ENCODE measurements at places on chromosomes 2 and 18.

GRCh38 chr2:27885234-27885633 is 5.0 kb downstream of the RBKS start:
- DNase-seq: no peak

GRCh38 chr2:21382701-21383520 is 259.1 kb downstream of the TDRD15 start:
- DNase-seq: no peak

GRCh38 chr2:200336980-200337615 is 30.6 kb downstream of the SPATS2L start:
- DNase-seq: no peak

GRCh38 chr2:74528600-74529356 is 728 bp downstream of the AUP1 start:
- DNase-seq: no peak

- no peak for DNase-seq
Observed at GRCh38 chr2:174051741-174052583, 86.8 kb upstream of the SP3 start.

- no peak for DNase-seq
Observed at GRCh38 chr2:169363560-169364150, 1.3 kb upstream of the LRP2 start.

DNA sequence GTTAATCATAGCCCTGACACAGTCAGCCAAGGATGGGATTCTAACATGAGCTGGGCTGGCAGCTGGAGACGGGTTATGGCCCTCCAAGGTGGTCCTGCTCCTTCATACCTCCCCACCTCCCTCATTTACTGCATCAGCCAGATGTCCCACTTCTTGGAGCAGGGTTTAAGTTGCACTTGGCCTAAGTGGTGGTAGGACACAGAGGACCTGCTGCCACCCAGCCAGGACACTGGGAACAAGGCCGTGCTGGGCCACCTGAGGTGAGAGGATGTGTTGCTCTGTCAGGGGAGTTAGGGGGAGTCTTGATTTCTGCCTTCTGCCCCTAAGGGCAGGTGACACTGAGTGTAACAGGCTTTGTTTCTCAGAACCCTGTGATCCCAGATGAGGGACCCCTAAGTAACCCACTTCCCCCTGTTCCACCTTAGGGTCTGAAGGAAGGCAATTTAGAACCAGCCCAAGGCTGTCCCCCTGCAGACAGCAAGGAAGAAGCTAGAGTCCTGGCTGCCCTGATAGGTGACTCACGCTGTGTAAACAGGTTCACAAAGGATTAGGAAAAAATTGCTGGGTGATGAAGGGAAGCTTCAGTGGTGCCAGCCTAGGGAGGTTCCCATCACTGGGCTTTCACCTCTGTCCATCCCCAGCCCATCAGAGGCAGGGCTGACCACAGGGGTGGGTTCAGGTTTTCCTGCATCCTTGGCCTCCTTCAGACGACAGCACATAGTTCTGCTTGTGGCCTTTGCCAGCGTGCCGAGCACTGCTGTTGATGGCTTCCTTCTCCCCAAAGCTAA is 114.3 kb upstream of the MCFD2 start:
- no peak for DNase-seq

- no peak for DNase-seq
Observed at GRCh38 chr2:122180972-122181371, 425.5 kb downstream of the TSN start.

- no peak for DNase-seq
Observed at GRCh38 chr2:190891372-190891771, 10.8 kb downstream of the GLS start.

GRCh38 chr2:53941749-53942148 is 29.0 kb downstream of the PSME4 start:
- DNase-seq: no peak

DNA sequence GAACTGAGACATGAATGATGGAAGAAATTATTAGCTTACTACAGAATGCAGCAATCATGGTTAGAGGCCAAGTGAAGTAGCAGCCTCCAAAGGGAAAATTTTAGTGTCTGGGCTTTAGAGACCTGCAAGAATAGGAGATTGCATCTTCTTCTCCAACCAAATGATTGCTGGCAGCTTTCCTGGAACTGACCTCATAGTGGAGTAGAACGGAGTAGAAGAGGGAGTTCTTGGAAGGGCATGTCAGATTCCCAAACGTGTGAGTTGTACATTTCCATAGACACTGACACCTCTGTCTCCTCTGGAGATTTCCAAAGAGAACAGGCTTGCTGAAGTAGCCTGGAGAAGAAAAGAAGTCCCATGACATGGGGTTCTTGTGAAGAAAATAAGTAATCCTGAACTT is 169.8 kb upstream of the ERBB4 start:
- no peak for DNase-seq

DNA sequence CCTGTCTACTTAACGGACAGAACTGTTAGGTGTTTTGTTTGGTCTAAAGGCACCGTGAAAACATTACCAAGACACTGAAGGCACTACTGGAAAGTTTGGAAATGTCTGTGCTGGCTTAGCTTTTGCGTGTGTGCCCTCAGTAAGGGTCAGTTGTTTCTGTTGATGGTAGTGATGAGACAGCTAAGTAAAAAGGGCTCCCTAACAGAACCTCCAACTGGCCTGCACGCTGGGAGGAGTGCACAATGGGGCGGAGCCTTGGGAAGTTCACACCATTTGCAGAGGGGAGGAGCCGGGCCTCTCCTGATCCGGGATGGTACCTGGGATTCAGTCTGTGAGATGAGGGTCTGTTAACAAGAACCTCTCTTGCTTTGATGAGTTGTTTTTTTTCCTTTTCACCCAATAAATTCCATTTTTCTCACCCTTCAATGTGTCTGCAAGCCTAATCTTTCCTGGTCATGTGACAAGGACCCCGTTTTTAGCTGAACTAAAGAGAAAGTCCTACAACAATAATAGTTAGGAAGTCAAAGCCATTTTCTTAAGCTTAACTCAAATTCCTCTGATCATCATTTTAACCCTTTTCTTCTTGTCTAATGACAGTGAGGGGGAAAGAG is 368.7 kb downstream of the PARD3B start:
- DNase-seq: no peak

DNA sequence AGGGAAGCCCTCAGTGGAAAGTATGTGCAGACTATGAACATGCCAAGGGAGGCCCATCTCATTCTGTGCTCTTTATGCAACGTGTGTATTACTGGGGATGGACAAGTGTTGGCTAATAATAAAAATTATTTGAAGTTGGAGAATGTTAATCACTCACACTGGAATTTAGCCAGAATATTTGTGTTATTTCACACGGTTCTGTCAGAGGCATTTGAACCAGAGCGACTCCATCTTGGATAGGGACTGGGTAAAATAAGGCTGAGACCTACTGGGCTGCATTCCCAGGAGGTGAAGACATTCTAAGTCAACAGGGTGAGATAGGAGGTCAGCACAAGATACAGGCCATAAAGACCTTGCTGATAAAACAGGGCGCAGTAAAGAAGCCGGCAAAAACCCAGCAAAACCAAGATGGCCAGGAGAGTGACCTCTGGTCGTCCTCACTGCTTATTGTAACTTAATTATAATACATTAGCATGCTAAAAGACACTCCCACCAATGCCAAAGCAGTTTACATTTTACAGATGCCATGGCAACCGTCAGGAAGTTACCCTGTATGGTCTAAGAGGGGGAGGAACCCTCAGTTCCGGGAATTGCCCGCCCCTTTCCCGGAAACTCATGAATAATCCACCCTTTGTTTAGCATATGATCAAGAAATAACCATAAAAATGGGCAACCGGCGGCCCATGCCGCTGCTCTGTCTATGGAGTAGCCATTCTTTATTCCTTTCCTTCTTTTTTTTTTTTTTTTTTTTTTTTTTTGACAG is 2.6 kb upstream of the FZD5 start:
- DNase-seq: no peak

GRCh38 chr2:233009661-233010060 is 3.4 kb downstream of the NGEF start:
- no peak for DNase-seq

- DNase-seq: no peak
Observed at GRCh38 chr2:27724905-27725701, 46.4 kb upstream of the MRPL33 start.

DNA sequence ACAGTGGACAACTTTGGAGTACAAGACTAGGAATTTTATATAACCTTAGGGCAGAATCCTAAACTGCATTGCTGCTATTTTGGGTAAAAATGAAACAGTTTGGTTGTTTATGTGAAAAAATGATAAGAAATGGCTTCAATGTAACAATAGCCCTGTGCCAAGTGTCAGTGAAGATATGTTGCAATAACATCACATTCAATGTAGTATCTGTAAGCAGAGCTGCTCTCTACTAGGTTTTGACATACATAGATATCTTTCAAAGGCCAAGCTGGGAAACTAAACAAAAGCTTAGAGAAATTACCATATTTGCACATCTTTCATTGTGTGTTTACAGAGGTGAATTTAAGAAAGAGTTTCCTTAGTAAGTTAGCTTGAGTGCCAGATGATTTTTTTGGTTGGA is 135.0 kb upstream of the DOK6 start:
- DNase-seq: no peak

GRCh38 chr18:543447-544078 is 36.6 kb upstream of the CETN1 start:
- no peak for DNase-seq

DNA sequence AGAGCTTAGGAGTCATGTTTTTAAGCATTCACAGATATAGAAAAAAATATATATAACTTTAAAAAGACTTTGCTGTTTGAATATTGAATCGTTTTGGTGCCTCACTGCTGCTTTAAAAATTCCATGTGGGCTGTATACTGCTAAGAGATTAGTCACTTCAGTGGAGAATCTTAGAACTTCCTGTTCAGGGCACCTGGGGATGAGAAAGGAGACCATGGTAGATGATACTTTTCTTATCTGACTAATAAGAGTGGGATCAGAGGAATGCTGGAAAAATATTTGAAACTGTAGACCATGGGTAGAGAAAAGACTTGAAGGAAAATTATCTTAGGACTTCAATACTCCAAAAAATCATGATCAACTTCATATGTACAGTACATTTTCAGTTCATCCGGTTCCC is 442.2 kb upstream of the SETBP1 start:
- DNase-seq: no peak

DNA sequence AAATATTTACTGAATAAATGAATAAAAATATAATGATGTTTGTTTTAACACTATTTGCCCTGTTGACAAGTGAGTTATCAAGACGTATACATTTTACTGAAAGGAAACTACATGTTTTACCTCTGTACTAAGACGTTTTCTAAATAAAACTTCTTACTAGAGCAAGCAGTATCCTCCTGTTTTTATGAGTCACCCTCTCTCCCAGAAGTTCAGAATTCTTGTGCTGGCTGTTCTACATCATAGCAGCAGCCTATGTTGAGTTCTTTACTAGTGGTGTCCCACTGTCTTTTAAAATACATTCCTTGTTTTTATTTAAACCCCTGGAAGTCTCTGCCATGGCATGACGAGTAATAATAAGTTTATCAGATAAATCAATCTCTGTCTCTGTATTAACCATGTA is 297.4 kb downstream of the CALCRL start:
- DNase-seq: no peak

DNA sequence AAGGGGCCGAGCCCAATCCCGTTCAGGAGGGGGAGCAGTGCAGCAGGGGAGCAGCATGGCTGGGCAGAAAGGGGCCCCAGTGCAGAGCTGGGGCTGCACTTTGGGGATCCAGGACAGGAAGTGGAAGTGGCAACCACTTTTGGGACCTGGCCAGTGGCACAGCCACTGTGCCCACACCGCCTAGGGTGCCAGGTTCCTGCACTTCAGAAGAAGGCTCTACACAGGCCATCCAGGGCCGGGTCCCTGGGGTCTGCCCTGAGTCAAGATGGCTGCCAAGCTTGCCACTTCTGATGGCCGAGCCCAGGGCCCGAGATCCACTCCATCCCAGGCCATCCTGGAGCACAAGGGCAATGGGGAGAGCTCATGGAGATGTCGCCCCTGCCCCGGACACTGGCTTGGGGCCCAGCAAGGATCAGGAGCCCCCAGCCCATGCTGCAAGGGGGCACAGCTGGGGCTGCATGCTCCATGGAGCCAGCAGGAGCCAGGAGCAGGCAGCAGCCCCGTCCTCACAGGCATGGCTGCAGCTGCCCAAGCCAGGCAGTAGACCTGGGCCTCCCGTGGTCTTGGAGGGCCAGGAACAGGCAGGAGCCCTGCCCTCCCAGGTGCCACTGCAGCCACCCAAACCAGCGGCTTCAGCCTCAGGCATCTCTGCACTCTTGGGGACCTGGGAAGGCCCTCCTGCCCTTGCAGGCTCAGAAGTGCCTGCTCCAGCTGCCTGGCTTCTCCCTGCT is 35.0 kb upstream of the ID2 start:
- DNase-seq: no peak

DNA sequence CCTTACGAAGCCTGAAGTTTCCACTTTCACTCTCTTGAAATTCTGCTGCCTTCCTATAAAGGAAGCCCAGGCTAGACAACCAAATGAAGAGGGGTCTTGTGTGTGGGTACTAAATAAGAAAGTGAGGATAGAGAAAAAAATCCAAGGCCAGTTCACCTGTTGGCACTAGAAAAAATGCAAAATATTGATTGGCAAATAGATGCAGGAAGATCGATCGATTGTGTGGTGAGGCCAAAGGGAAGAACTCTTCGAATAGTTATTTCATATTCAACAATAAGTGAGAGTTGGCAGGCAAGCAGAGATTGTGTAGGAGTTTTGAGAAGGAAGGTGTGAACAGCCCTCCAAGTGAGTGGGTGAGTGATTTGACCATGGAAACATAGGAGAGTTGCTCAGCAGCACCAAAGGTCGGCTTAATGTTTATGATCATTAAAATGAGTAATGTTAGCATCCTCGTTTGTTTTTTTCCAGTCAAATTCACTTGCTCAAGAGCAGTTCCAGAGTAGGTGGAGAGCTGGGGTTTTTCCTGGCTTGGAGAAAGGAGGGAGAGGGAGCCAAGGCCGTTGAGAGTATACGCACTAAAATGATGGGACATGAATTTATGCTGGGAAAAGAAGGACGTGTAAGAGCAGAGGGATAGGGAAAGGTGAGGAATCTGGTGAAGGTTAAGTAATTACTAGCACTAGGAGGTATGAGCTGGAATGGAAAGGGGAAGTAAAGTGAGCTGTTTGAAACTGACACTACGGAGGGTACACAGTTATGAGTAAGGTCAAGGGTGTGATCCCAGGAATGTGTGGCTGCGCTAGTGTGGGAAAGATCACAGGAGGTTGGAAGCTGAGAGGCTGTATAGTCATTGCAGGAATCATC is 1.1 kb upstream of the NAPG start:
- DNase-seq: no peak

DNA sequence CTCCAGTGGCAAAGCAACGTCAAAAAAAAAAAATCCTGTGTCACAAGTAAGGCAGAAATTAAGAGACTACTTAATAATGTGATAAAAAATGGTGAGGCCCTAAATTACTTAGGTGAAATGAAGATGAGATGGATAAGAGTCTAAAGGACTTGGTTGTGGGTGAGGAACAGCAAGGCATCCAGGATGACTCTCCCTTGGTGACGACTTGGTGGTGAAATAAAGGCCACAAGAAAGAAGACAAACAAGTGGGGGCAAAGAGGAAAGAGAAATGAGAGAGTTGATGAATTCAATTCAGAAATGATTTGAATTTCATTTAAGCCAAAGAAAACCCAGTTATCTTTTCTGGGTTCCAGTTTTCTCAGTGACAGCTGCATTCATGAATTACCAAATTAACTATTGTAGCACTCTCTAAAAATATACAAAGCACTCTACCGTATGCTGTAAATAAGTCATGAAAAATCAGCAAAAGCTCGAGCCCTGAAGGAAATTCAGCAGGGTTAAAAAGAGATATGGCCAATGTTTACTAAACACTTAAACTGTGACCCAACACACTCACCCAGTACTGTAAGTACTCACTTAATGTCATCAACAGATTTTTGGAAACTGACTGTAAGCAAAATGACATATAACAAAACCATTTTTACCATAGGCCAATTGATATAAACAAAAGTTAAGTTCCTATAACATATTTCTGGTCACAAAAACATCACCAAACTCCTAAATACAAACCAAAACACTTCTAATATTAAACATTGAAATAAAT is 1.4 kb downstream of the METTL8 start:
- no peak for DNase-seq
